ENCODE measurements at places on chromosomes 5 and 9. TPM values are rescaled to one million over a fixed set of nuclear protein-coding genes. Genes with fewer than 3 reads are reported as not detected.
A peak's percentile ranks its signal among the peaks of the same experiment; 100 is the strongest.

DNA sequence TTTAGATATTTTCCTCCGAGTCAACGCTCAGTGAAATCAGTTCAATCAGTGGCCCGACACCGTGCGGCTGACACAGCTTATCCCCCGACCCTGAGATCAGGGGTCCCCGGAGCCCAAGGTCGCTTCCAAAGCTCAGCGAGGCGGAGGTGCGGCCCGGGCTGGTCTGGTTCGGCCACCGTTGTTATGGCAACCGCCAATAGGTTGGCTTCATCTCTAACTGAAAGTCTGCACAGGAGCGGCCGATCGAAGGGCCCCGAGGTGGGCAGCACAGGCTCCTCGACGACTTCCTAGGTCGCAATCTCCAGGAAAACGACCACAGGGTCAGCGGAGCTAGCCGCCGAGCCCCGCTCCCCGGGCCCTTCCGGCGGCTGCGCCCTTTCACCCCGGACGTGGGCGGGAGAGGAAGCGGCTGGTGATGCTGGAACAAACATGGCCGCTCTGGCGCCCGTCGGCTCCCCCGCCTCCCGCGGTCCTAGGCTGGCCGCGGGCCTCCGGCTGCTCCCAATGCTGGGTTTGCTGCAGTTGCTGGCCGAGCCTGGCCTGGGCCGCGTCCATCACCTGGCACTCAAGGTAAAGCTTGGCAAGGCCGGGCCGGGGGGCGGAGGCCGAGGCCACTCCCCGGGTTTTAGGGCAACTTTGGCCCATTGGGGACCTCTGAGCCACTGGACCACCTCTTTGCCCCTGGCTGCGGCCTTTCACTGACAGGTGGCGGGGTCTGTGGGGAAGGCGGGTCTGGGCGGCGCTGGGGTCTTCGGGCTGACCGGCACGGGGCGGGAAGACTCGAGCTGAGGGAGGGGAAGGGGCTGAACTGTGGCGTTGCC is at the start of gene GPR107:
Gene GPR107 (plus strand): TSS at position 403 of the 821 bp plus-strand sequence. CDS start 27 bp downstream, at position 430.
- H3K4me1 ChIP-seq: peaks cover 63% of the 10 kb centered on the region
- peak within 1 kb of the TSS; percentile 95 for H3K4me3 ChIP-seq
- DNase-seq: peak; percentile 97
- no peaks in the 10 kb centered on the region for H3K36me3 ChIP-seq

DNA sequence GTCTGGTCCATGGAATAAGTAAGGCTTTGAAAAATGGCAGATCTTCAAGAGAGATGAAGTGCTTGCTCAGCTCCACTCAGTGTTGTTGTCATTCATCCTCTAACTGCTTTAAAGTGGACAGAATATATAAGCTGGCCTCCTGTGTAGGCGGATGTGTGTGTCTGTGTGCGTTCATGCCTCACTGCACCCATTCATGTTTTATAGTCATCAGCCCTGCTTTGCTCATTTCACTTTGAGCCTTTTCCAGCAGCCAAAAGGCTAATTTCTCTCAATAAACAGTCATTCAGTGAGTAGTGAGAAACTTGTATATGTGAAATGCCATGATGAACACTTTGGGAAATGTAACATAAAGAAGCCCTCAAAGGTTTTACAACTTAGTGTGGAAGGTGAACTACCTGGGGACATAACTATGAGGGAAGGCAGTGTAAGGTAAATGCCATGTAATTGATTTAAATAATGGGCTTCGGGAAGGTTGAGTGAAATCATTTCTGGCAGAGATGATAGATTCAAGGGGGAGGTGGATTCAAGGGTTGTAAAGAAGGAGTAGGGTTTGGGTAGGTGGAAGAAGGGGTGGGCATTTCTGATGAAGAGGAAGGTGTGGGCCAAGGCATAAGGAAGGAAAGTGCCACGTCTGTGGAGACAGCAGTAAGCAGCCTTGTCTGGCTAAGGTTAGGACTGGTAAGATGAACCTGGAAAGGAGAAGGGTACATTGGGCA is 15.7 kb downstream of the TTC23L start:
- H3K36me3 ChIP-seq: no peaks in the 10 kb centered on the region
- no peak overlapping the region for H3K4me3 ChIP-seq
- no peaks in the 10 kb centered on the region for H3K4me1 ChIP-seq

DNA sequence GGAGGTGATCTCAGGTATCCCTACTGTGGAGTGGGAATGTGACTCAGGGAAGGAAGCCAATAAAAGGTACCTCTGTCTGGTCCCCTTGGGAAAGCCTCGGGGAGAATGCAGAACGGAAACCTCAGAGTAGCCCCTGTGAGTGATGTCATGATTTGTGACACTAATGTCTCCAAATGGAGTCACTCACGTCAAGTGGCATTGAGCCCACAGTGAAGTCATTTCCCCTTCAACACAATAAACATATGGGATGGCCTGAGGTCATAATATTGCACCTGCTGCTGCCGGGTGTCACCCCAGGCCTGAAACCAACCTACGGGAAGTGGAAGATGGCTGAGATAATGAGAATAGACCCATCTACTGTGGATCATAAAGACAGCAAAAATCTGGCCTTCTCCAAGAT is 75.9 kb upstream of the GOLM1 start:
- H3K4me1 ChIP-seq: peaks cover 4% of the 10 kb centered on the region
- no peak for DNase-seq
- H3K4me3 ChIP-seq: no peak overlapping the region

GRCh38 chr5:179231309-179231708 is 114.0 kb downstream of the ADAMTS2 start:
- no peak overlapping the region for H3K27ac ChIP-seq
- H3K36me3 ChIP-seq: no peaks in the 10 kb centered on the region
- H3K4me1 ChIP-seq: no peaks in the 10 kb centered on the region
- H3K27me3 ChIP-seq: no peaks in the 10 kb centered on the region
- DNase-seq: no peak
- H3K4me3 ChIP-seq: no peak overlapping the region

GRCh38 chr5:59725392-59725767 is 168.1 kb downstream of the PDE4D start:
- no peak for DNase-seq
- H3K4me3 ChIP-seq: no peak overlapping the region

- no peaks in the 10 kb centered on the region for H3K27me3 ChIP-seq
- no peak for DNase-seq
- peak overlapping the region; percentile 43 for H3K27ac ChIP-seq
- no peak overlapping the region for H3K4me3 ChIP-seq
- no peaks in the 10 kb centered on the region for H3K4me1 ChIP-seq
These were observed 20.6 kb downstream of the TCOF1 start for GRCh38 chr5:150377964-150378694.

DNA sequence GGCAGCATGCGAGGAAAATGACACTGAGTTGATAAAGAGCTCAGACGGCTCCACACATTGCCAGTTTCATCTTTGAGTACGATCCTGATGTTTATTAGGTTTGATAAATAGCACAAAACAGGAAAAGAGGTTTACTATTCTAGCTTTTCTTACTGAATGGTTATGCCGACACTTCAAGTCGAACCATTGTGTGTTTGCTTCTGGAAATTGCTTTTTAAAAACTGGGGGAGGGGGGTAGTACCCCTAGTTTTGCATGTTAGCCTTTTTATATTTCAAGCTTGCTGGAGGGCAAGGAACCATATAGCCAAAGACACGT is 5.2 kb downstream of the PTCH1 start:
- peaks cover 9% of the 10 kb centered on the region for H3K4me1 ChIP-seq
- no peaks in the 10 kb centered on the region for H3K36me3 ChIP-seq
- H3K4me3 ChIP-seq: peak overlapping the region; percentile 53
- DNase-seq: no peak
- no peaks in the 10 kb centered on the region for H3K27me3 ChIP-seq

- H3K4me1 ChIP-seq: no peaks in the 10 kb centered on the region
- no peaks in the 10 kb centered on the region for H3K36me3 ChIP-seq
- no peak overlapping the region for H3K4me3 ChIP-seq
- no peak for DNase-seq
These were observed 65.0 kb downstream of the SLC1A1 start for GRCh38 chr9:4555236-4555635.

DNA sequence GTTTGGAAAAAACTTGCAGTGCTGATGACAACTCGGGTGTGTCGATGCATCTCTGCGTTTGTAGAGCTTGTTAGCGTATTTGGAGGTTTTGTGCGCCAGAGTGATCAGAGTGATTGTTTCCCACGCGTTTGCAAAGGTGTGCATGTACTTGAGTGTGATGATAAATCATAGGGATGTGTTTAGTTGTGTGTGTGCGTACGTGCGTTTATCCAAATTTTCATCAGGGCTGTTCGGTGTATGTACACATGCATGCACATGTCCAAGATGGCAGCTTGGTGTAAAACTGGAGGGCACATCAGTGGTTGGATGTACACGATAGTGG is 248 bp upstream of the C1QTNF2 start:
- no peaks in the 10 kb centered on the region for H3K4me1 ChIP-seq
- H3K36me3 ChIP-seq: no peaks in the 10 kb centered on the region
- peak overlapping the region; percentile 47 for H3K4me3 ChIP-seq
- peaks cover 14% of the 10 kb centered on the region for H3K27me3 ChIP-seq

BRINP1 gene
- 0.10 TPM for total RNA-seq

CARD9 gene
- 19.5 TPM for total RNA-seq

KCNIP1 gene
- total RNA-seq: 9.0 TPM

ARHGEF37 gene
- total RNA-seq: 0.77 TPM

FRMD3 gene
- 45.8 TPM for total RNA-seq

All from spleen (tissue), 13 donors.